NCI-H1105 (cell line): ENCODE measurements at places on chromosomes 1 and 21.

DNA sequence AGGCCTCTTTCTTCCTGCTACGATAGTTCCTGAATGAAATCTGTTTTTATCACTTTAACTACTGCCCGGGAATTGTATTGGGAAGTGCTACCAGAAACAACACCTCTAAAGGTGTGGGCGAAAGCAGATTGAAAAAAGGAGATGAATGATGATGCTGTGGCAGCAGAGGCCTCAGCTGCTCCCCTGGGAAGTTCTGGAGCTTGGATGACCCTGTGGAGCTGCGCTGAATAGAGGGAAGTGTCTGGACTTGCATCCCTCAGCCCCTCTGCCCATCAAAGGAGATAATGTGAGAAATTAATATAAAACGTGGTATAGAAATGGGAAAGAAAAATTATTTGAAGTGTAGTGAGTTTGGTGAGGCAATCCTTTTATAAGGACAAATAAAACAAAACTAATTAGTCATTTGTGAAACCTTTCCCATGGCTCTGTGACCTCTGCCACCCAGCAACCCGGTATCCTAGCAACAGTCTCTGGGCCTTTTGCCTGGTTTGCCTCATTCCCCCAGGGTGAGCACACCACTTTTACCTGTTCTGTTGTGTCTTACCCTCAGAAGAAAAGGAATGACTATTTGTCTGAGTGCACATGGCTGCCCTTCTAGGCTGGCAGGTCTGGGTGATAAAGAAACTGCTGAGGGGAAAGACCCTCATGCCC is 21.3 kb downstream of the OVAAL start:
- DNase-seq = no peak

DNA sequence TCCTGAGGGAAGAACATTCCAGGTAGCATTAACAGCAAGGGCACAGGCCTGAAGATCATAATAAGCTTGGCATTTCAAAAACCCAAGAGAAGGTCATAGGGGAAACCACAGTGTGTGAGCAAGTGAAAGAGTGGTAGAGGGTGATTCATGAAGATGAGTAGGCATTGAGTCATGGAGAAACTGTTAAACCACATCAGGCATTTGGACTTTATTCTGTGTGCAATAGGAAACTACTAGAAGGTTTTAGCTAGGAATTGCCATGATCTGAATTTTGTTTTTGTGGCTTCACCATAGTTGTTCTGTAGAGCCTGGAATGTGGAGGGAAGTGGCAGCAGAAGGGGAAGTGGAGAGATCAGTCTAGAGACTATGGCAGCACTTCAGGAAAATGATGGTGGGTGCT is 359.0 kb upstream of the PTBP2 start:
- DNase-seq = no peak

- no peak for DNase-seq
These were observed 109.7 kb downstream of the TGFB2 start for GRCh38 chr1:218454700-218455282.

GRCh38 chr1:172699111-172699510 is 40.2 kb downstream of the FASLG start:
- DNase-seq = no peak

DNA sequence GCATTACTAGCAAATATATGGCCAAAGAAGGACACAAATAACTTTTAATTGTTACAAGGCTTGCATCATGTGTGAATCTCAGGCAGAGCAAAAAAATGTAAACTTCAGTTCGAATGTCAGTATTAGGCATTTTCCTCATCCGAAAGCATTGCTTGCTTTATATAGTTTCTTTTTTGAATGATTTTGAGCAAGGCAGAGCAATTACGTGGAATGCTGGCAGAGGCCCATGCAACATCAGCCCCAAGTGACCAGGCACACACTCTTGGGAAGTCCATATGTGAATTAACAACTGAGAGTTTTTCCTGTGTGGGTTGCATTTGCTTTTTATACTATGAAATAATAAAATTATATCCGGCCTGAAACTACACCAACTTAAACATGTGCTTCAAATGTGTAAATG is 274.8 kb downstream of the PTPRC start:
- DNase-seq = no peak

- DNase-seq = no peak
These were observed 39.1 kb downstream of the DYRK1A start for GRCh38 chr21:37405629-37406028.

DNA sequence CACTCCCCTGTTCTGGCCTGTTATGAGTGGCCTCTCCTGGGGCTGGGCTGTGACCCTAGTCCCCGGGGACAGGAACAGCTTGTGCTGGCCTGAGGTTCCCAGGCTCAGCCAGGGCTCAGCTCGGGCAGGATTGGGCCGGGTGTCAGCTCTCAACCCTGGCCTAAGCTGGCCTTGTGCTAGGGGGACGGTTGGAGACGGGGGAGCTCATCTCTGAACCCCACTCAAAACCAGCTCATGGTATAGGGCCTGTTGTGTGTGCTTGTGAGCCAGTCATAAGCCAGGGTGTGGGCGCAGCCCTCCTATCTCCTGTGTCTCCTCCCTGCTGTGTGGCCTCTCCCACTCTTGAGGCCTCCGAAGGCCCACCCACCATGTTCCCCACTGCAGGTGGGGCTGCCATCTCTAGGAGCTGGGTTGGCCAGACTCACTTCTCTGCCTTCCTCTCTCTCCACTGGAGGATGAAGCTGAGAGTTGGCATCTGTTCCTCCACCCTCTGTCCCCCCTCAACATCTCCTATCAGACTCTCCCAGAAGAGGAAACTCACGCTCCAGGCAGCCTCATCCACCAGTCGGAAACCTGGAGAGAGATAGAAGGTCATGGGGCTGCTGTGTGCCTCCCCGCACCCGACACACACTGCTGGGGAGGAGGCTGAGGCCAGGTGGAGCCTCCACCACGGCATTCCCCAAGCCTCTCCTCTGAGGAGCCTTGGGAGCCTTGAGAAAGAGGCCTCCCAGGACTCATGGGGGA is 1.4 kb downstream of the PEAR1 start:
- no peak for DNase-seq
